ENCODE measurements at places on chromosomes 11 and 22.
A peak's percentile ranks its signal among the peaks of the same experiment; 100 is the strongest.

DNA sequence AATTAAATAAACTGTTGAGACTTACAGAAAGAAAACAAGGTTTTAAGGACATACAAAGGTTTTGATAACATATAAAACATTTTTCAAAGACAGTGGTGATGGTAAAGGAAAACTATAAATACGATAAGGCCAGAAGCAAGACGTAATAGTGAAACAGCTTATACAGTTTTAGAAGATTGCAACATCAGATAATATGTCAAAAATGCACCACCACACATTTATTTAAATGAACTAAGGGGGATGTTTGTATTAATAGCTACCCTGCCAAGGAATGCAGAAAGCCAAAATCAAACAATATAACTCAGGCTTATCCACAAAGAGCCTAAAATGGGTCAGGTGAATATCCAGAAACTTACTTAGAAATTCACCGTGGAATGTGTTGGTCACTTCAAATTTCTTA is 981.6 kb upstream of the FAT3 start:
- no peak for DNase-seq

DNA sequence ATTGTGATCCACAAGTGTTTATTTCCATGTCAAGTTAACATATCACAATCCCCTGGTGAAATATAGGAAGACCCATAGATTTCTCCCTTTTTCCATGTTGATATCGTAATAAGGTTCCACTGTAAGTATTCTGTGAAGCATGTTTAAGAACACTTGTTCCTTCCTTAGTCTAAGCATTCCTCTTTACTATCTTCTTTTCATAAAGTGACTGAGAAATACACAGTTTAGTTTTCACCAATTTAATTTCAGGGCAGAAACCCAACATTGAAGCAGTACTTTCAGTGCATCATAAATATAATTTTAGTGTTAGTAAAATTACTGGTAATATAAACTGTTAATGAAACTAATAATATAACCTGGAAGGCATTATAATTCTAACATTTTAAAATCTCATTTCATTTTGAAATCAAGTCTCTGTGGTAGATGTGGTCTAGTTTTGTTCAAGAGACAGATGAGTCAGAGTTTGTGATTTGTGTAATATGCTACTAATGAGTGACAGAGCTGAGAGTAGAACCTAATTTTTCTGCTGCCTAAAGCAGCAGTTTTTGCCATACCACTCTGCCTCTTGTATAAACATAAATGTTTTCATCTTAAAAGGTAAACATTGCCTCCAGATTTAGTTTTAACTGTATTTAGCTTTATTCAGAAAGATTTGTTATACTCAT is 79.4 kb downstream of the ATM start:
- no peak for DNase-seq

DNA sequence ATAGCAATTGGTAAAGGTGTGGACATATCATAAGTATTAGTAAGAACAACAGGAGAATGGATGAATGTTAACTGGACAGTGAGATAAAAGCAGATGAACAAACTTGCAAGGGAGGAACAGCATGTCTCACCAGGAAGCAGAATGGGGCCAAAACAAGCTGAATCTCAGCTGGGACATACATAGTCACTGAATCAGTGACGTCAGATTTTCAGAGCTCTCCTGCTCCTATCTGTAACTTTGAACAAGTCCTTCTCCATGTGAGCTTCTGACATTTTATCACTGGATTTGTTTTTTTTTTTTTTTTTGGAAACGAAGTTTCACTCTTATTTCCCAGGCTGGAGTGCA is 118.7 kb downstream of the BBOX1 start:
- no peak for DNase-seq

DNA sequence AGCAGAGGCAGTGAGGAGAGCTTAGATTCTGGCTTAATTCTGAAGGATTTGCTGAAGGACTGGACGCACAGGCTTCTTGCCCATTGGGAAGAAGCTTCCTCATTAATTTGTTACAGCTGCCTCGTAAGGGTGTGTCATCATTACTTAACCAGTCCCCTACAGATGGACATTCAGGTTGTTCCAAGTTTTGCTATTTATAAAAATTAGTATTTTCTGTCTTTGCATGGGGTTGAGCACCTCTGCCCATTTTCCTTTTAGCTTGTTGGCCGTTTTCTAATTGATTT is 38.1 kb downstream of the CAPN1 start:
- DNase-seq = no peak

DNA sequence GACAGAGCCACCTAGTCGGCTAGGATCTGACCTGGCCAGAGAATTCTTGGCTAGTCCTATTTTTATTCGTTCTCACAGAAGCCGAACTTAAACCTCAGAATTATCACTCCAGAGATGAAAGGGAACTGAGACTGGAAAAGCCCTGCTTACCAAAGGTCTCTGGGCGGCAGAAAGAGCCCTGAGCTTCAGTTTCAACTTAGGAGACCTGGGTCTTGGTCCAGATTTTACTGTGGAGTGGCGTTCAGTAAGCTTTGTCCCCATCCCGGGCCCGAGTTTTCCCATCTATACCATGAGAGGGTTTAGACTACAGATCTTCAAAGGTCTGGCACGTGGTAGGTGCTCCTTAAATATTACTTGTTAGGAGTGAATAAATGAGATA is 516 bp downstream of the NEU3 start:
- DNase-seq = no peak

GRCh38 chr11:61827571-61828378 is at the start of gene FADS2:
FADS2 (plus strand) TSS chr11:61828300; CDS start chr11:61828391, 91 bp downstream.
- peak; percentile 85 for DNase-seq

DNA sequence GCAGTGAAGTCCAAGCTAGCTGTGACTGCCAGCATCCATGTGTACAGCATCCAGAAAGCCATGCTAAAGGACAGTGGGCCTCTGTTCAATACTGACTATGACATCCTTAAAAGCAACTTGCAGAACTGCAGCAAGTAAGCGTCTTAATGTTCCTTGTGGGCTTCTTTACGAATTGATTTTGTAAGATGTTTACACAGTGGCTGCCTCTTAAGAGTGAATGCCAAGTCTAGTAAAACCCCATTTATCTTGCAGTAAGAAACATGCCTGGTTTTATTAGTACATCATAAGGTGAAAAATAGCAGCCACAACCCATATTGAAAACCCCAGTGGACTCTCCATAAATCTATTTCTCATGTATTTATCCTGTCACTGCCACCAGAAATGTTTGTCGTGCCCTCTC is 20.5 kb downstream of the POLD3 start:
- DNase-seq = no peak

DNA sequence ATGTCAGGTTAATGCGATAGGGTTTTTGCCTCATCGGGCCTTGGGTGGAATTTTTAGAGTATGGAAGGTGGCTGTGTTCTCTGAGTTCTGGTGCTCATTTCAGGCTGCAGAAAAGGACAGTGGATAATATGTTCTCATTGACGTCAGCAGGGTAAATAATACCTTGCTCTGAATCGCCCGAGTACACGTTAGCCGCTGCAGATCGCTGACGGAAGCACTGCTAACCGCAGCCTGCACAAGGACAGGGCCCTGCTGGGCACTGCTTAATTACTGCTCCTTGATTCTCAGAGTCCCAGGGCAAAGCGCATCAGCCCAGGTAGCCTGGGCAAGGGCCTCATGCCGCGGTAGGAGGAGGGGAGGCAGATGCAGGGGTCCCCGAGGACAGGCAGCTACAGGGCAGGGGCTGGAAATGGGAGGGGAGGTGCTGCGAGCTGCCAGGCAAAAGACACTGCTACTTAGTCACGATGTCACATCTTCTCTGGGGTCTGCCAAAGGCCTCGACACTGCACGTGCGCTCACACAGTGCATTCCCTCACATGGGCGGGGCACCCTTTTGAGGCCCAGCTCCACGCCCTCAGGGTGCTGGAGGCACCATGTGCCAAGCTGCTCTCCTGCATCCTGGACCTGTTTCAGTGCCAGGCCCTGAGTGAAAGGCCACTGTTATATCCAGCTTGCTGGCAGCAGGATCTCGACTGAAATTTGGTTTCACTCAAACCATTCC is 35.2 kb downstream of the PPP2R1B start:
- no peak for DNase-seq

All from mesothelial cell of epicardium (in vitro differentiated cells).